ENCODE measurements at places on chromosomes 6 and 20.

- DNase-seq, result no peak
Measured at GRCh38 chr6:111721753-111722154, 116.1 kb upstream of the TRAF3IP2 start.

GRCh38 chr6:119065382-119065781 lies 13.1 kb downstream of the FAM184A start:
- DNase-seq, result no peak

GRCh38 chr6:122766256-122766655 lies 13.3 kb upstream of the FABP7 start:
- no peak for DNase-seq

DNA sequence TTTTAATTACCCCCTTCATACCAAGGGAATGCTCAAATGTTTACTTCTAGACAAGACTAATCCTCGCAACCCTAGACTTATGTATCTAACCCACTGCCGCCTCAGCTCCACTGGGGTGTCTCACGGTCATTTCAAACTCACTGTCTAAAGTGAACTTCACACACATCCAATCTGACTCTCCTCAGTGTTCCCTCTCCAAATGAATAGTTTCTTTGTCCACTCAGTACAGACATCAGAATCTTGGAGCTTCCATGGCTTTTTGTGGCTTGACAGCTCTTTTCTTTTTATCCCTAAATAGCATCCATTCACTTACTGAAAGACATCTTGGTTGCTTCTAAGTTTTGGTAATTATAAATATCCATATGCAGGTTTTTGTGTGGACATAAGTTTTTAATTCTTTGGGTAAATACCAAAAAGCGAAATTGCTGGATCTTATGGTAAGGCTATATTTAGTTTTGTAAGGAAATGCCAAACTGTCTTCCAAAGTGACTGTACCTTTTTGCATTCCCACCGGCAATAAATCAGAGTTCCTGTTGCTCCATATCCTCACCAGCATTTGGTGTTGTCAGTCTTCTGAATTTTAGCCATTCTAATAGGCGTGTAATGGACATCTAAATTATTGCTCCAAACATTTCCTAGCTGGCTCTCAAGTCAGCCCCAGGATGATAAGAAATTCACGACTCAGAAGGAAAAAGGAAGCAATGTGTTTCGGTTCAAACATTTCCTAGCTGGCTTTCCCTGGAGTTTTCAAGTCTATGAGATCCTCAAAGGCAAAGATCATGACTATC lies 73.1 kb downstream of the DNAAF9 start:
- DNase-seq, result no peak
